Renal cortical epithelial cell (primary cell): ENCODE measurements at places on chromosomes 11 and 22.

DNA sequence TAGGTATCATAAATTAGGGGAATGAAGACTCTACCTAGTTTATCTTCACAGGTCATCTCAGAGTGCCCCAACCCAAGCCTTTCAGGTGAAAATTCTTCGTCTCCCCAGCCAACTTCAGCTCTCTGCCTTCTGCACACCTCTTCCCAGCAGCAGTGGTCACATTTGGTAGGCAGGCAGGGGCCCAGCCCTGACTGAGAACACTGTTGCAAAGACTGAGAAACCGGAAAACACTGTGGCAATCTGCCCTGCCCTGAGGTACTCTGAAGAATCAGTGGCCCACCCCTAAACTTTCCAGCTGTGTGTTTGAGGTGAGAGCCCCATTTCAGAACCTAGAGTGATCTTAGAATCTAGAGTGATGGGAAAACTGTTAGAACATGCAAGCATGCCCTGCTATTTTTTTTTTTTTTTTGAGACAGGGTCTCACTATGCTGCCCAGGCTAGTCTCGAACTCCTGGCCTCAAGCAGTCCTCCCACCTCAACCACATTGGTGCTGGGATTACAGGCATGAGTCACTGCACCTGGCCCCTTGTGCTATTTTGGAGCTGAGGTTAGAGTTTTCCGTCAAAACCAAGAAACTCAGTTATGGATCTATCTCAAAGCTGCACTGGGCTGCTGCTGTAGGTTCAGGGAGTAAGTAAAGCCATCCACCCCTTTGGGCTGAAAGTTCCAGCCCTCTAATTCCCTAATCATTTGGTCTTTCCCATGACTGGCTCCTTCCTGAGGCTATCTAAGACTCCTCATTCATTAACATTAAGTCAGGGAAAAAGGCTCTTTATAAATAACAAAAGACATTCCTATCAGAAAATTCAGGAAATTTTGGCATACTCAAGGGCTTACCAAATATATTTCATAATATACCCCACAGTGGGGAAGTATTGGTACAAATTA lies 1.7 kb upstream of the LDHA start:
- no peak for DNase-seq

DNA sequence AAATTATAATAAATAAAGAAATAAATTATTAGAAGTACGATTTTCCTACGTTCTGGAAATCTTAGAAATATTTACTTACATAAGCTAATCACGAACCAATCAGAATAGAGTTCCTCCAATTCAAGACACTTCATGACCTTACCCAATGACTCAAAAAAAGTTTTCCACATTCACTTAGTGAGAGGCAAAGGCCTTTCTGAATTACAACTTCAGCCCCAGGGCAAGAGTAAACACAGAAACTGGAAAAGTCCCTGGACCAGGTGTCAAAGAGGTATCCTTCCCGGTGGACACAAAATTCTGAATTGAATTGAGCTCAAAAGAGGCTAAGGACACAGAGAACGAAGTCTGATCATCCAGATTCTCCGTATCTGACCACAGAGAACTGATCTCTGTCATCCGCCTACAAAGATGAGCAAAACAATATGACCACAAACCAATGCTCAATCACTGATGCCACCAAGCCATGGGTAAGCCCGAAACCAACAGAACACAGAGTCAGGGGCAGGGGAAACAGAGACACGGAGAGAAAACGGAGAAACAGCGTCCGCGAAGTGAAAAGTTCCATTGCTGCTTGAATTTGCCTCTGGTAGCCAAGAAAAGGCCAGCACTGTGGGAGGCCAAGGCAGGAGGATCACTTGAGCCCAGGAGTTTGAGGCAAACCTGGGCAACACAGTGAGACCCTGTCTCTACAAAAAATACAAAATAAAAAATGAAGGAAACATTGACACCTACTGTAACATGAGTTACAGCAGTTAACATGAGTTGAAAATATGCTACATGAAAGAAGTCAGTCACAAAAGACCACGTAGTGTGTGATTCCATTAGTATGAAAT lies 6.8 kb downstream of the BID start:
- DNase-seq: no peak

DNA sequence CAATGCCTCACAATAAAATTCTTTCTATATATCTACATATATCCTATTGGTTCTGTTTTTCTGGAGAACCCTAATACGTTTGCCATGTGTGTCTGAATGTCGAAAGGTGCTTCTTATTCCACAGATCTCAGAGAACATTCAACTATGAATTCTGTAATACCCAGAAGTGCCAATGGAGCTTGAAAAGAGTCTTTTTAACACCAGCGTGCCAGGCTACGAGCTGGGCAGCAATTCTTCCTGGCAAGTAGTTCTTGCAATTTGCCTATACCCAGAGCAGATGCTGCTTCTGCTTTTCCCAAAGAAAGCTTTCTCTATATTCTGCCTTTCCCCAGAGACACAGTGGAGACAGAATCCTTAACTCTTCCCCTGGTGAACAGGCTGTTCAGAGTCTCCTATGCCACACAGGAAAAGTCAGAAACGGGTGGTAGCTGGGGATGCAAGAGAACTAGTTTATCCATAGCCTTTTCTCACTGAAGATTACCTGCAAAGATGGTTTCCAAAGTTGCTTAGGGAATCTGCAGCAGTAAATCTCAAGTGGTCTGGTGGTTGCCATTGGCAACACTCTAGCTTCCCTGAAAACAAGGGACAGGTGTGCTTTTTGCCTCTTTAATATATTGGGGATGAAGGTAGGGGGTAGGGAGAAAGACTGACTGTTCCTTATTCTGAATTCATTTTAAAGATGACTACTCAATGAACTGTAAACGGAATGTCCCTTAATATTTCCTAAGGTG lies 16.8 kb upstream of the PAFAH1B2 start:
- no peak for DNase-seq

DNA sequence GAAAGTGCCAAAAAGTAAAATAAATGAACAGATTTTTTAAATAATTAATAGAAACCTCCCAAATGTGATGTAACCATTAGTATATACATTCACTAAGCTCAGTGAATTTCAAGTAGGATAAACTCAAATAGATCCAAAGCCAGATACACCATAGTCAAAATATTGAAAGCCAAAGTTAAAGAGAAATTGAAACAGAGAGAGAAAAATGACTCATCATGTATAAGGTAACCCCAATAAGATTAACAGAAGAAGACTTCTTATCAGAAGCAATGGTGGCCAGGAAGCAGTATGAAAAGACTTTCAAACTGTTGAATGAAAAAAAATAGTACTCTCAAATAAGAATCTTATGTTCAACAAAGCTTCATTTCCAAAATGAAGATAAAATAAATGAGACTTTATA lies 70.5 kb downstream of the LUZP2 start:
- no peak for DNase-seq

DNA sequence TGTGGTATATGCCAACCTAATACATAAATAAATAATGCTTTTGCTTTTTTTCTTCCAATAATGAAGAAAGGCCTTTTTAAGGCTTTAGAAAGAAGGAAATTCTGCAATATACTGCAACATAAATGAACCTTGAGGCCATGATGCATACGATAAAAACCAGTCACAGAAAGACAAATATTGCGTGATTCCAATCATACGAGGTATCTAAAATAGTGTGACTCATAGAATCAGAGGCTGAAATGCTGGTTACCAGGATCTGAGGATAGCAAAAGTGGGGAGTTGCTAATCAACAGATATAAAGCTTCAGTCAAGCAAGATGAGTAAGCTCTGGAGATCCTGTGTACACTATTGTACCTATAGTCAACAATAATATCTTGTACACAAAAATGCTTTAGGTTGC lies 24.2 kb downstream of the MS4A6A start:
- no peak for DNase-seq

- DNase-seq: no peak
These were observed 4.4 kb upstream of the LINC01488 start for GRCh38 chr11:69477086-69477485.

DNA sequence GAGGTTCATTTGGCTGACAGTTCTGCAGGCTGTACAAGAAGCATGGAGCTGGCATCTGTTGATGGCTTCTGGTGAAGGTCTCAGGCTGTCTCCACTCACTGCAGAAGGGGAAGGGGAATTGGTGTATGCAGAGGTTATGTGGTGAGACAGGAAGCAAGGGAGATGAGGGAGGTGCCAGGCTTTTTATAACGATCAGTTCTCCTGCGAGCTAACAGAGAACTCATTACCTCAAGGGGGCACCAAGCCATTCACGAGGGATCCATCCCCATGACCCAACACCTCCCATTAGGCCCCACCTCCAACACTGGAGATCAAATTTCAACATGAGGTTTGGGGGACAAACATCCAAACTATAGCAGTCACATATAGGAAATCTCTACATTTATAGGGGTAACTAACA lies 38.7 kb upstream of the E2F8 start:
- DNase-seq: no peak

- DNase-seq: no peak
These were observed 1.3 kb downstream of the C22orf31 start for GRCh38 chr22:29060251-29060869.

- no peak for DNase-seq
These were observed 125.8 kb downstream of the LDLRAD3 start for GRCh38 chr11:36069576-36070212.

- DNase-seq: no peak
These were observed 6.7 kb downstream of the LRFN4 start for GRCh38 chr11:66863428-66864125.

DNA sequence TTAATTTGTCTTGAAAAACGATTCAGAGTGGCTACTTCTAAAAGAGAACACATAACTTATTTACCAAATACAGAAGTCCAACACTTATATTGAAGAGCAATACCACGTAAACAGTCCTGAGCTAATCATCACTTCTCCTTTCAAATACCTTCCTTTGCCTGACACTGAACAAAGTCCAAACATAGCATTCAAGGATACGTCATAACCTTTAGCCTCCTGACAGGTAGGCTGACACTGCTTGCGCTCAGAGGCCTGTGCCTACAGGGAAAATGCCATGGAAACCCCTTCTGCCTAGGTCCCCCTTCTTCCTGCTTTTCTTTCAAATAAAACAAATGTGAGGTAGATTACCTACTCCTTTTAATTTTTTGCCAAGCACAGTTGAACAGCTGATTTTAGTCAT lies 510.0 kb downstream of the INSC start:
- no peak for DNase-seq

DNA sequence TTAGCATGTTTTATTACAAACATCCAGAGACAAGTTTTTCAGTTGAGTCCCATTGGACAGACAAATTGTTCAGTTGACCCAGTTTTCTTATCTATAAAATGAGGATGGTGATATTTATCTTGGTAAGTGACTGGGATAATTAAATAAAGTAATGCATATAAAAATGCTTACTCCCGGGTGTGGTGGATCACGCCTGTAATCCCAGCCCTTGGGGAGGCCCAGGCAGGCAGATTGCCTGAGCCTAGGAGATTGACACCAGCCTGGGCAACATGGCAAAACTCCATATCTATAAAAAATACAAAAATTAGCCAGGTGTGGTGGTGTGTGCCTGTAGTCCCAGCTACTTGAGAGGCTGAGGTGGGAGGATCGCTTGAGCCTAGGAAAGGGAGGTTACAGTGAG lies 15.6 kb upstream of the ACER3 start:
- no peak for DNase-seq

DNA sequence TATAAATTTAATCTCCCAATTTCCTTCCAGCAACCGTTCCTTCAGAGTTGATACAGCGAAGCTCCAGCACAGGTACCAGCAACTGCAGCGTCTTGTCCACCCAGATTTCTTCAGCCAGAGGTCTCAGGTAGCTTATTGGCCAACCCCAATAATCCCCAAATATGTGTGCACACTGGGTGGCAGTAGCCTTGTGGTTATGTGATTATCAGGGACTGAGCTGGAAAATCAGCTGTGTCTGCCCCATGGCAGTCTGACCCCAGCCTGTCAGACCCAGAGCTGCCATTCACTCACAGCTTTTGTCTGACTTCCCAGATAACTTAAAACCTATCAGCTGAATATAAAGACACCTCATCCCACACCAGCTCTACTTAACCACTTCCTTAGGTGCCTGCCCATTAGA lies 2.0 kb downstream of the HSCB start:
- DNase-seq: no peak

DNA sequence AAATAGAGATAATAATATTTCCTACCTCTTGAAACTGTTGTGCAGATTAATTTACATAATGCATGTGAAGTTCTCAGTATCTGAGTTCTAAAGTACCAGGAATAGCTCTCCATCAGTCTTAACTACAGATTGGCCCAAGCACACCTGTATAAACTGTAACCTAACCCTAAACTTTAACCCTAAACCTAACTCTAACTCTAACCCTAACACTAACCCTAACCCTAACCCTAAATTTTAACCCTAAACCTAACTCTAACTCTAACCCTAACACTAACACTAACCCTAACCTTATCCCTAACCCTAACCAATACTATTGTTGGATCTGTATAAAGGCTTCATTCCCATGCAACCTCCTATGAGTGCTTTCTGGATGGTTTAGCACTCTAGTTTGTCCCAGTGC lies 1445.9 kb upstream of the TENM4 start:
- no peak for DNase-seq

GRCh38 chr22:44697423-44698141 lies 4.4 kb upstream of the PRR5 start:
- peak; percentile 39 for DNase-seq

GRCh38 chr22:32617903-32618302 lies 143.3 kb downstream of the FBXO7 start:
- DNase-seq: no peak

DNA sequence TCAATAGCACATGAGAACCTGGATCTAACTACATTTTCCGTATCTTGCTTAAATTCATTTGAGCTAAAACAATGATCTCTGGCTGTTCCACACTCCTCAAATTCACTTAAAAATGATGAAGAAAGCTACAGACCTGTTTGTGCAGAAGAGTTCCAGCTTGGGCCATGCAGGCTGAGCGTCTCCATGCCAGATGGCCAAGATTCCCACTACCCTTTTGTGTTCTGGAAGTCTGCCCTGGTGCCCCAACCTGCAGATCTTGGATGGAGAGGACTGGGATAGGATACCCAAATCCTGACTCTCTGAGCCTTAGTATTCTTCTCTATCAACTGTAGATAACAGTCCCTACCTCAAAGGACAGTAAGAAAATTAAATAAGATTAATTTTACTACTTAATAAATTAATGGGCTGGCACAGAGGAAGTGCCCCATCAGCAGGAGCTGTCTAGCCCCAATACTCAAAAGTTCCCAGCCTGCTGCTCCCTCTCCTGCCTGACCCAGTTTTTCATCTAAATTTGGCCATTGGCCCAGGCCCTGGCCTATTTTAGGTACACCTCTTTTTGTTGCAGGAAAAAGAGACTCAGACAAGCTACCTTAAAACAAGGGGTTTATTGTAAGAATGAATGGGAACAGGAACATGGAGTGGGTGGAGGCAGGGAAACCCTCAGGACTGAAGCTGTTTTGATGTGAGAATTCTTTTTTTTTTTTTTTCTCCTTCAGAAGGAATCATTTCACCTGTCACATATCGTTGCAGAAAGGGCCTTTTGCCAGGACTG lies 81.4 kb upstream of the GRK3 start:
- DNase-seq: no peak

- DNase-seq: no peak
These were observed 6.0 kb upstream of the PAX6 start for GRCh38 chr11:31817054-31817620.
